ENCODE measurements at places on chromosomes 5 and 9.
A peak's percentile ranks its signal among the peaks of the same experiment; 100 is the strongest.

GRCh38 chr9:22108581-22109370 lies 99.7 kb upstream of the CDKN2B start:
- no peak for DNase-seq

DNA sequence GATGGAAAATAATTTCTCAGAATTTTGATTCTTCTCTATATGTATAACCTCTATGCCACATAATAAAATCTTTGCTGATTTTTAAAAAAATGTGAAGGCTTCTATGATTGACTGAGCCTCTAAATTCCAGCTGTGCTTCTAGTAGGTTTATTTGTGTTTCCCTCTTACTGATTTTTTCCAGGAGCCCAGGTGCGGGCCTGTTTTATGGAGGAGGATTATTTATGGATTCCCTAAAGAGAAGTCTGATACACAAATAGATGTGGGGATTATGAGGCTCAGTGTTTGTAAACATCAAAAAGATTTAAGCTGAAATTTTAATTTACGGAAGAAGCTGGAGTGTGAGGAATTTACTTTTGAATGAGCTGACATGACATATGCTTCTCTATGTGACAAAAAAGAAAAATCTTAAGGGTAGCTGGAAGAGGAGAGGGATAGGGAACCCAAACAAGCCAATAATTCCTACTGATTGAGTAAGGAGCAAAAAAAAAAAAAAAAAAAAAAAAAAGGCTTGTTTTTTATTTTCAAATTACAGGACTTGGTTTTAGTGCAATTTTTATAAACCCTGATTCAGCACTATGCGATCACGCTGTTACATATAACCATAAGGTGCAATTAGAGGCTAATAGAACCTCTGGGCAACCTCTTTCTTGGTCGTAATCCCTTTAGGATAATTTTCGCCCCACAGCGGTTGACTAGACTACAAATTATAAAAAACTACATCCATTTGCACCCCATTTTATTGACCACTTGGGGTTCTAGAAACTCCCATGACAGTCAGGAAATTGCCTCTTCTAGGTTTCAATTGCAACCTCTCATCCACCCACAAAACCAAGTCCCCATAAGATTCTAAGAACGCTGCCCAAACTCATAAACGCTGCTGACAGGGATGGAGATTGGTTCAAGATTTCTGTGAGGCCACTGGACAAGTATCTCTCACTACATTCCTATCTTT lies 44.4 kb upstream of the RAI14 start:
- DNase-seq: no peak

GRCh38 chr5:40571729-40572128 lies 108.0 kb upstream of the PTGER4 start:
- no peak for DNase-seq

- no peak for DNase-seq
Observed at GRCh38 chr9:74861071-74861470, 26.6 kb downstream of the TRPM6 start.

DNA sequence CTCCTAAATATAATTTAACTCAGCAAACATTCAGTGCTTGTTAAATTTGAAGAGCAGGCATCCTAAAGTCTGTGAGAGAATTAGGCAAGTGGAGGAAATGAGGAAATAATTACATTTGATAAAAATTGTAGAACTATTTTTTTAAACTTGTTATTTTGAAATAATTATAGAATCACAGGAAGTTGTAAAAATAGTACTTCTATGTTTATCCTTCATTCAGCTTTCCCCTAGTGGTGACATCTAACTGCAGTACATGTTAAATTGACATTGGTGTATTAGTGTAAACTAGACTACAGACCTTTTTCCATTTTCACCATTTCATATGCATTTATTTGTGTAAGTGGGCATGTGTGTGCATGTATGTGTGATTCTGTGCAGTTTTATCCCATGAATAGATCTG lies 51.6 kb downstream of the F2RL2 start:
- no peak for DNase-seq

DNA sequence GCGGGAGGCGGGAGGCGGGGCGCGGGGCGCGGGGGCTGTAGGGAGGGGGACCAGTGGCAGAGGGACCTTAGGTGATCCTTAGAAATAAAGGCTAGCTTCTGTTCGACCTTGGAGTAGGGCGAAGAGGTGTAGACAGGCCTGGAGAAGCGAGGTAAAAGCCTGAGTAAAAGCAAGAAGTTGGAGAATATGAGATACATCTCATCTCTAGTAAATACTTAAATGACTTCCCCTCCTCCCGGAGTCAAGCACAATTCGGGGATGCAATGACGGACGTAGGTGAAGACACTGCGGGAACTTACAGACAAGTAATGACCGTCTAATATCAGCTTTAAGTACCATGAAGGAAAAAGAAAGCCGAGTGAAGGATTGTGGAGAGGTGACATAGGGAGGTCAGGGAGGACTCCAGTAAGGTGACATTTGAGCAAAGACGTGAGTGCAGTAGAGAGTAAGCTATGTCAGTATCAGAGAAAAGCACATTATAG lies 466 bp downstream of the SMC2 start:
- no peak for DNase-seq

DNA sequence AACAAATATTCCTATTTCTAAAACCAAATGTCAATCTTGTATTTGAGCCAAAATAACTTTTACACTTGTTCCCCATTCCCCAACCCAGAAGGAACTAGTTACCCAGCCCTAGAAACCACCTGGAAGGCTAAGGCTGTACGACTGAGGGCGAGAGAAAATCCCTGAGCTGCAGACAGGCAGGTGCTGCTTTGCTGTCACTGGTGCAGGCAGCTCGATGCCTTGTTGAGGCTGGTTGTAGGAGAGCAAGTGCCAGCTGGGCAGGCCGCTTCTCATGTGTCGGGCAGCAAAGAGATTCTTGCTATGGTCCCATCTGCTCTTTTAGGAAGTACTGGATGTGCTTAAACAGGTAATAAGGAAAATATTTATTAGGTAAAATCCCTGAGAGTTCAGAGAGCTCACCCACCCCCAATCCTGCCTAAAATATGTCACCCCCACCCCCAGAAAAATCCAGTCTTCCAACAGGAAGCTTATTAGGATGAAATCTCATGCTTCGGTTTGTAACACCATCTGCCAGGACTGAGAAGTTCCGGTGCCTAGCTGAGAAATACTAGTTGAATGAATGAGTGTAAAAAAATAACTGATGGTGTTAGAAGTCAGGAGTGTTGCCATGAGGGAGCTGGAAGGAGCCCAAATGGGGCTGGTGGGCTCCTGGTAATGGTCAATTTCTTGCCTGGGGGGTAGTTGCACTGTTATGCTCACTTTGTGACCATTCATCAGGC lies 91.1 kb upstream of the DMRT1 start:
- DNase-seq: no peak

DNA sequence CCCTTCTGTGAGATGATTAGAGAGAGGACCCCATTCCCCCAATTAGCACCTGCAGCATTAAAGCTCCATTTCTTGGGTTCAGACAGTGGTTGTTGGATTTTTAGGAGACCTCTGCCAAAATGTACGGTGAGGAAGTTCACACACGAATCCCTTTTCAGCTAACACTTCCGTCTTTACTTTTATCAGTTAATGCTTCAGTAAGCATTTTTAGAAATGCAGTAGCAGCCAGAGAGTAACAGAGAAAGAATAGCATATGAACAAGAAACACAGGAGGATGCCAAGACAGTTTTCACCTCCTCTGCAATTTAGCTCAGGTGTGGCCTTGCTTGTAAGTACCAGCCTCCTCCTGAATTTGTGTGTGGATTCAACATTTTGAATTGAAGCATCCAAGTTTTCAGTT lies 312.9 kb downstream of the ISL1 start:
- DNase-seq: no peak

DNA sequence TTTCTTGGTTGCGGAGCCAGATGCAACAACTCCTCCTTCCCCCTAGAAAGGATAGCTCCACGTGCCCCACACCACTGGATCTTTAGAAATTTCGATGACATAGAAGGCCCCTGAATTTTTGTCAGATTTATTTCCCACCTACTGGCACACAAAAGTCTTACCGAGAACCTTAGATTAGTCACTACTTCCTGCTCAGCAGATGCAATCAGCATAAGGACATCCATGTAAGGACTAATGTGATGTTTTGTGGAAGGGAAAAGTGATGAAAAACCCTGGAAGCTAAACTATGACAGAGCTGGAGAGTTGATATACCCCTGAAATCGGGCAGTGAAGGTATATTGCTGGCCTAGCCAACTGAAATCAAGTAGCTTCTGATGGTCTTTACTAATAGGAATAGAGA lies 125.5 kb upstream of the NFIL3 start:
- DNase-seq: no peak

- DNase-seq: no peak
Observed at GRCh38 chr5:112064956-112065355, 308.0 kb upstream of the NREP start.

- DNase-seq: no peak
Observed at GRCh38 chr9:88954066-88954465, 37.2 kb upstream of the S1PR3 start.

DNA sequence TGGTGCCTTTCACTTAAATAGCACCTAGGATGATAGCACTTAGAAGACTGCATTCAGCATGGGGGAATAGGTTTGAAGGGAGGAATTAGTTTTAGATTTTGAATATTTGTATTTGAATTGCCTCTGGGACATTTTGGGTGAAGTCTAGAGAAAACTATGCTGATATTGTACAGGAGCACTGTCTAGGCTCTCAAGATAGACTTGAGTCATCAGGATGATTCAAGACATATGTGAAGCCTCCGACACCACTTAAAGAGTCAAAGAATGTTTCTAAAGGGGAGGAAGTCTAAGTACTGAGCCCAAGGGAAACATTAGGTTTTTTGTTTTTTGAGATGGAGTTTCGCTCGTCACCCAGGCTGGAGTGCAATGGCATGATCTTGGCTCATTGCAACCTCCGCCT lies 63.9 kb upstream of the CCDC180 start:
- DNase-seq: no peak

DNA sequence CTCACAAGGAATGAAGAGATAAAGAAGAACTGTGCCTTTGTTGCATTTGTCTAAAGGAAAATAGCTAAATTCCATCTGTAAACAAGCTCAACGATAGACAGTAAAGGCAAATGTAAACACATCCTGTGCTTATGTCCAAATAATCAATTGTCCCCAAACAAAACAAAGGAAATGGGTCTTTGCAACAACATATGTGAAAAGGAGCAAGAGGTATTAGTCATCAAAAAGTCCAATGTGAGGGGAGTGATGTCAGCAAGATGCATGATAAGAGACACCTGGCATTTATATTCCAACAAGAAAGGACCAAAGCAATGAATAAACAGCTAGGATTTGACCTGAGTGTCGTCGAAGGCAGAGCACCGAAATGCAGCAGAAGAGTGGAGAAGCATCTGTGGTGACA lies 209.1 kb downstream of the ASTN2 start:
- no peak for DNase-seq

DNA sequence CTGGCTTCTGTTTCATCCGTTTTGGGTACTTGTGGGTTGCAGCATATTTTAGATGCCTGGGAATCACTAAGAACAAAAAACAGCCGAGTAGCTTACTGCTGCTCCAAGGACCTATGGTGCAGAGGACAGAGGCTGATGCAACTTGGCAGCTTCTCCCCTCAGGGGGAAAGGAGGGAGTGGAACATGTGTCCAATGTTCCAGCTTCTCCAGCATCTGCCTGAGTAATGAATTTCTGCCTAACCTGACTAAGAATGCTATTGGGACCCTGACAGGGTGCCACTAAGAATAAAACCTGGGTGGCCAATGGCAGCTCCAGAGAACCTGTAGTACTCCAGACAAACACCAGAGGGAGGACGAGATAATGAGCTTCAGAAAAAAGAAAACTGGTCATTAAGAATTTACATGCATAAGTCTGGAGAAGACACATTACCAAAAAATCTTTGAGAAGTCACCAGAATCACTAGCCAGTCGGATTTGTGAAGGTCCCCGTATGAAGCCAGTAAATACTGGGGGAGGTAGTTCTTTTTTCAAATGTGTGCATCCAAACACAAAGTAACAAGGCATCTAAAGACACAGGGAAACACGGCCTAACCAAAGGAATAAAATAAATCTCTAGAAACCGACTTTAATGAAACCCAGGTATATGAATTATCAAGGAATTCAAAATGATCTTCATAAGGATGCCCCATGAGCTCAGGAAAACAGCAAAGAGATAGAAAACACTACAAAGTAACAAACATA lies 293.5 kb downstream of the HINT1 start:
- DNase-seq: peak; percentile 15

DNA sequence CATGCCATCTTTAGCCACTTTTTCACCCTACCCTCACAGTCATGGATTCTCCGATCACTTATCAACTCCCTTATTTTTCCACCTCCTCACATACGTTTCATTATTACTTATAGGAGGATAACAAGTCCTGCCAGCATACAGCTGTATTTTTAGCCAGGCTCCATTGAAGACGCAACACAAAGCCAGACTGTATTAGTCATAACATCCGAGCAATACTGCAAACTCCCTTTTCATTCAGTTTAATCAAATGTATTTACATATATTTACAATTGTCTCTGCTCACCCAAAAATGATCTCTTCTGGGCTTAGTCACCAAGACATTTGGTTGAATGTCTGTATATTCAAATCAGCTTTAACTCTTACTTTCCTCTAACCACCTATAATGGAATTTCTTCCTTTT lies 126.4 kb upstream of the PRLR start:
- no peak for DNase-seq

DNA sequence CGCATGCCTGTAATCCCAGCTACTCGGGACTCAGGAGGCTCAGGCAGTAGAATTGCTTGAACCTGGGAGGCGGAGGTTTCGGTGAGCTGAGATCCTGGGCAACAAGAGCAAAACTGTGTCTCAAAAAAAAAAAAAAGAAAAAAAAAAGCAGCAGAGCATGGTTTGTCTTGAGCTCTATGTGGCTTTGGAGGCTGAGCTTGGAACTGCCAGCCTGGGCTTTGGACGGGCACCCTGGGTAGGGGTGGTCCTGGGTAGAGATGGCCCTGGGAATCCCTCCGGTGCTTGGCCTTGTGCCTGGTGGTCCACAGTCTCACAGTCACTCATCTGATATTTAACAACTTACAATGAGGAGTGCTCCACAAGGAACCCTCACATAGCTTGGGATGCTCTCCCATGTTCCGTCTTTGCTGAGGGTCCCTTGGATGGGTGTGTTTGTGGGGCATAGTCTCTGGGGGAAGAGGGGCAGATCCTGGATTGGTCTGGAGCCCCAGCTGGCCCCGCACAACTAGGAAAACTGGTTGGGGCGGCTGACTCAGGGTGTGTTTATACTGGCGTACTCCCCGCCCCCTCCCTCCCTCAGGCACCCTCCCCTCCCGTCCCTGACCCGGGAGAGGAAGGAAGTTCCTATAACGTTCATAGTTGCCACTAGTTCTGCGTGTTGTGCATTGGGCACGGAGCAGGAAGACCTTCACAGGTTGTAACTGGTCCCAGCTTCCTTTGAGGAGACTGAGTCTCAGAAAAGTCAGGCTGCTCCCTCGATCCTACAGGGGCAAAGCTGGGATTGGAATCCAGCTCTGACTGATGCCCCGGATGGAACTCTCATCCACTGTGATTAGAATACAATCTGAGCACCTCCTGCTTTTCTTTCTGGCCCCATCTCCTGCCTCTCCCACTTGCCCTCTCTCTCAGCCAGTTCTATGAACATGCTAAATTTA lies 11.2 kb downstream of the IER5L start:
- DNase-seq: no peak
